ENCODE measurements at places on chromosomes 4 and X.
A peak's percentile ranks its signal among the peaks of the same experiment; 100 is the strongest.

GRCh38 chrX:39170464-39170863, 369.2 kb downstream of the MID1IP1 start:
- DNase-seq, result no peak

- no peak for DNase-seq
Measured at GRCh38 chr4:56668267-56668666, 12.8 kb downstream of the HOPX start.

DNA sequence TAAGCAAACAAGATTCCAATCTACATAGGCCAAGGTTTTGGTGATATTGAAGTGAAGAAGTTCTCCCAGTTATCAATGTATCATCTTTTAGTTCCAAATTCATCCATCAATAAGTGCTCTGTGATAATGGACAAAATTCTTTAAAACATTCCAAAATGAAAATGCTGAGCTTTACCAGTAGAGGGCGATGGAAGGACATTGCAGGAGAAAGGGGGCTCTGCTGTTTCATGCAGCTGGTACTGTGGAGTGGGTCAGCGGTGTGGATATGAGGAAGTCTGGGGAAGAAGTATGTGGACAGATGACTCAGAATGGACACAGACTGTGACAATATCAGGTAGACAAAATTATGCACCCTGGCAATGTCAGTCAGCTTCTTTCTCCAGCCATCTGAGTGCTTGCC, 46.6 kb upstream of the HS6ST2 start:
- peak; percentile 4 for DNase-seq

DNA sequence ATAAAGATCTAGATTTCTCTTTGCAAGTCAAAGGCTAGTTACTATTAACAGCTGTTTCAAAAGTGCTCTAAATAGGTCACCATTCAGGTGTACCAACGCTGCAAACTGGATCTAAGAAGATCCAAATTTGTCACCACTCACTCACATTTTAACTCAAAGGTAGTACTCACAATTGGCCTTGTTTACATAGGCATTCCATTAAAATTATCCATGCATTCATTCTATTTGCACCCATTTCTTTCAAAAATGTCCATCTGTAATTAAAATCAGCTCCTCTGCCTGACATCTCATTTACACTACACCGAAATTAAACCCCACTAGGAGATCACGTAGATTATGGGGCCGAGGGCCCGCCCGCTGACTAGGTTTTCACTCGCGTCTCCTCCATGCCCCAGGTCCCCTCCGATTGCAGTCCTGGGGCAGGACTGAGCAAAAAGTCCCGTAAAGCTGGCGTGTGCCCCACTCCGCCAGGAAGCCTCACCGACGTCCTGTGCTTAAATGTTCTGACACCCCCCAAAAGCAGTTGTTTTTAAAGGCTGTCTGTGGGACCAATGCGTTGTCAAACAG, 1.3 kb upstream of the ING2 start:
- no peak for DNase-seq

GRCh38 chr4:138669479-138670315, 345.9 kb upstream of the NOCT start:
- DNase-seq, result peak; percentile 98

- DNase-seq, result peak; percentile 1
Measured at GRCh38 chr4:44927399-44928380, 201.3 kb upstream of the GNPDA2 start.

GRCh38 chrX:139720979-139721378, 13.0 kb upstream of the MCF2 start:
- DNase-seq, result no peak

DNA sequence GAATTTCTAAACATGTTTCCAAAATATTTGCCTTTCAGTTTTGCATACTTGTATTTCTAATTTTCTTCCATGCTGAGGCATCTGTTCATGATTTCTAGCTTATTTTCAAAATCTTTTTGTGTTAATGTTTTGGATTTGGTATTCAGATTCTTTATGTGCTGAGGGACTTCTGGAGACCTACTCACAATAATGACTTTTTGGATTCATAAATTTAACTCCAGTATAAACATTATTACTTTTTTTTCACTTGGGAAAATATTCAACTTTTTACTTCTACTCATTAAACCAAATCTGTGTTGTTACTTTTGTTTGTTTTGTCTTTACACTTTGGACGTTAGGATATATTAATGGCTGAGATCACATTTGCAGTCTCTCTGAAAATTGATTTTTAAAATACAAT, 183.7 kb downstream of the TENM3 start:
- no peak for DNase-seq

DNA sequence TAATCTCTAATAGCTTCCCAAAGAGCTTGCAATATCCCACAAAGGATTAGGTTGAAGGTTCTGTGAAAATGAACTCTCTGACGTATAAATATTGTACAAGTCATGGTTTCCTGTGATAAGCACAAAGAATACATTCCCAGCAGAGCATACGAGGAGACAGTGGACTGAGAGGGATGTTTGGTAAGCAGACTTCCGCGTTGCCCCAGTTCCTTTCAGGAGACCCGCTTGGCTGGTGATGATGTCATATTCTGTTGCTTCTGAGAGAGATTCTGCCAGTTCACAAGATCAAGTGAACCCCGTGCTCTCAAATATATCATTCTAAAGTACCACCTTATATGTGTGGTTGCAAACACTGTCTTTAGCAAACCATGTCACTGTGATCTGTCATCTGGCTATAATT, 323.9 kb upstream of the CASK start:
- DNase-seq, result peak; percentile 10

DNA sequence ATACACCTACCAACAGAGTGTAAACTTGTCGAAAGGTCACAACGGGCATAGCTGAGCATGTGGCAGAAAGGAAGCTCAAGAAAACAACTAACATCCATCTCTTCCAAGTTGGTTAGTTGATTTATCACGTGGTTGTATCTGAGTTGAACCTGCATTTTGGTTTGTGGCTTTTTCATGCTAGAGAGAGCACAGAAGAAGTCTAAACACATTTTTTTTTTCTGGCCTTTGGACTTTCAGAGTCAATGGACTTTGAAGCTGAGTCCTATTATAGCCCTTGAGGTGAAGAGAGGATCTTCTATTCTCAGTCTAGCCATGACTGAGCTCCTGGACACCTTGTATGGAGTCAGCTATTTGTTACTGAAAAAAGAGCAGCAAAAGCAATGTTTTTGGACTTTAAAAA, 150.6 kb upstream of the TRPC5 start:
- no peak for DNase-seq

- no peak for DNase-seq
Measured at GRCh38 chrX:69539437-69539836, 35.3 kb downstream of the NALF2 start.

DNA sequence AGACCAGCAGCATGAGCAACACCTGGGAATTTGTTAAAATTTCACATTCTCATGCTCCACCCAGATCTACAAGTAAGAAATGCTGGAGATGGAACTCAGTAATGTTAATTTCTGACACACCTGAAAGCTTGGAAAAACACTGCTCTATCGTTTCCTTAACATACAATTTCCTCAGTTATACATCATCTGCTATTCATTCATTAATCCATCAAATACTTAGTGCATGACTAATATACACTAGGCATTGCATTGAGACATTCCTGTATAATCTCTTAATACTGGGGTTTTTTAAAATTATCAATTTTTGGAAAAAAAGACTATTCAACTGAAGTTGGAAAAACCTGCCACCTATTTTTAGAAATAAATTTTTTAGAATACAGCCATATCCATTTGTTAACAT, 106.1 kb downstream of the CHM start:
- no peak for DNase-seq

DNA sequence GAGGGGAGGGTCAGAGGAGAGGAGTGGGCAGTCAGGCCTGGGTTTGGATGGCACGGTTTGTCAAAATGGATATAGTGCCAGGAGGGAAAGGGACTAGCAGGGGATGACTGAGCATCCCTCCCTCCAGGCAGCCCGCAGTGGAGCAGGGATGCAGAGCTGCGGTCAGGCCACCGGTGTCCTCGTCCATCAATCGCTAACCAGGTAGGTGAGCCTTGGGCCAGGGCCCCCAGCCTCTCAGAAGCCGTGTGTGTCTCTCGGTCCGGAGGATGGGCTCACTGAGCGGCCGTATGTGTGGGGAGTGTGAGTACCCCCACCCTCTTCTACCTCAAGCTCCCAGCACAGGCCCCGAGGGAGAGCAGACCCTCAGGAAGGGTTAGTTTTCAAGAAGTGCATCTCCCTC, 538 bp upstream of the CYTL1 start:
- DNase-seq, result no peak

DNA sequence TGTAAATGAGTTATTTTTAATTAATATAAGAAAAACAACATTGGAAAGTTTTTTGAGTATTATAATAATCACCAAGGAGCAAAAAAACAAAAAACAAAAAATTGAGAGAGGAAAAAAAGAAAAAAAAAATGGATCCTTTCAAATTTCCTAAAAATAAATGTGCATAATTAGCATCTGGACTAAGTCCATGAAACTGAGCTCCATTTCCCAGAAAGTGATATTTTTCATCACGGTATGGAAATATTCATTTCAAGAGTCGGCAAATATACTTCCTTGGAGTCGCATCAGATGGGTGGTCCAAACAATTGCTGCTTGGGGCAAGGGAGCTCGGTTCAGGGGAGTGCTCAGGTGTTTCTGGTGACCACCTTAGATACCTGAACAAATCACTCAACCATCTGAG, 305.1 kb downstream of the LDB2 start:
- DNase-seq, result no peak

DNA sequence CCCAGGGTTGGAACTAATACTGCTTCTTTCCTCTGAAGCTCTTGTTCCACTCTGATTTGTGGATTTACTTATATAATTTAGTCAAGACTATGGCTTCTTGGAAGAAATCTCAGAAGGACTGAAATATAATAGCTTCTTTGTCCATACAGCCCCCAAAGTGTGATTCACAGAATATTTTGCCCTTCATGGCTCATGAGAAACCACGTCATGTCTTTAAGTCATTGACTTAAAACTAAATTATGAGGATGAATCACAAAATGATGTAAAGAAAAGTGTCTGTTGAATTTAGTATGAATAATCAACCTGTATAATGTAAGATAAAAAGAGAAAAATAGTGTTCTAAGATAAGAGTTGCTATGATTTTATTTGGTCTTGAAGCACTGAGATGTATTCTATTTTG, 43.3 kb upstream of the AGA start:
- peak; percentile 92 for DNase-seq

DNA sequence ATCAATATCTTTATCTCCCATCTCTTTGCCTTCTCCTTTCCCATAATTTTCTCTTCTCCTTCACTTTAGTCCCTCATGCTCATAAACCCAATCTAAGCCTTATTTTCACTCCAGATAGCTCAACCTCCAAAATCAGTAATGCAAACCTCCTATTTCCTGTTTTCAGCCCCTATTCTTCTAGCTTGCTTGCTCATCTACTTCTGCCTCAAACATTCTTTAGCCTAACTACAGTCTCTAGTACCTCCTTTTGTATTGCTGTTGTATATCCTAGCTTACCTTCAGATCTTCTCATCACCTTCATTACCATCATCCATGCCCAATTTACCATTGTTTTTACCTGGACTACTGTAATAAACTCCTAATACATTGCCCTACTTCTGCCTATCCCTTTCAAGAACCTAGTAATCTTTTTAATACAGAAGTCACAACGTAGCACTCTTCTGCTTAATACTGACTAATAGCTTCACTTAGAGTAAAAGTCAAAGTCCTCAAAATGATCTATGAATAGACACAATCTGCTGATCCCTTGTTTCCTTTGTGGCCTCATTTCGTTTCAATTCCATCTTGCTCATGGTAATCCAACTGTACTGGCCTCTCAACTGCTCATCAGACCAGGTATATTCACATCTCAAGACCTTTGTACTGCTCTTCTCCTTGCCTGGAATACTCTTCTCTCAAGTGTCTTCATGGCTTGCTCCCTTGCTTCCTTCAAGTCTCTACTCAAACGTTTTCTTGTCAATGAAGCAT, 123.4 kb downstream of the FAM13A start:
- no peak for DNase-seq

- no peak for DNase-seq
Measured at GRCh38 chr4:29336861-29337260, 1383.3 kb upstream of the PCDH7 start.

DNA sequence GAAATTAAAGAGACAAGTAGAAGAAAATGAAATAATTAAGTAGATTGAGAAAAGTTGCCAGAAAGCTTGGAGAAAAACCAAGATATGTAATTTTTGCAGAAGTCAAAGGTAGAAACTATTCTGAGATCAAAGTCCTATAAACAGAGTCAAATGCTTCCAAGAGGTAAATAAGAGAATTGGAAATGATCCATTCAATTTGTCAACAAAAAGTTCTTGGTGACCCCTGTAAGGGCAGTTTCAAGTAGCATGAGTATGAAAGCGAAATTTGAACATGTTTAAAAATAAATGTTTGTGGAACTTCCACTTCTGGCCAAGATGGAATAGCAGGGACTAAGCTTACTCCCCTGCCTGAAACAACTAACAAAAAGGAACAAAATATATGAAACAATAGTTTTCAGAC, 562.0 kb downstream of the SMARCA1 start:
- DNase-seq, result no peak

DNA sequence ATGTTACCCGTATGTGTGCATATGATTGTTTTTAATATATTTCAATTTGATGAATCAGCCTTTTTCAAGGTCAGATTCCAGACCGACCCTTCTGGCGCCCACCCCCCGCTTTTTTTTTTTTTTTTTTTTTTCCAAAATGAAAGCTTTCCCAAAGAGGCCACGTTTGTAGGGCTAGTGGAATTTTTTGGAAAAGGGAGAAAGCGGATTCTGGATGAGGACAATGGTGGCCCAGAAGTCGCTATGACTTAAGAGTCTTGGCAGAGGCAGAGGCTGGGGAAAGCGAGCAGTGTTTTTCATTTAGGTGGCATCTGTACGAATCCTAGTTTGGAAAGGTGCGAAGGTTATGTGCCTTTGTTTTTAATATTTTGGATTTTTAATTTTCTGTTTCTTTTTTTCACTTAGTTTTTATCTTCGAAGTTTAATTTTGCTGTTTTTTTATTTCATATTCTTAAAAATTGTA, 14.6 kb downstream of the NDUFB11 start:
- no peak for DNase-seq

GRCh38 chr4:153114771-153115321, 89.4 kb upstream of the TRIM2 start:
- DNase-seq, result peak; percentile 86

DNA sequence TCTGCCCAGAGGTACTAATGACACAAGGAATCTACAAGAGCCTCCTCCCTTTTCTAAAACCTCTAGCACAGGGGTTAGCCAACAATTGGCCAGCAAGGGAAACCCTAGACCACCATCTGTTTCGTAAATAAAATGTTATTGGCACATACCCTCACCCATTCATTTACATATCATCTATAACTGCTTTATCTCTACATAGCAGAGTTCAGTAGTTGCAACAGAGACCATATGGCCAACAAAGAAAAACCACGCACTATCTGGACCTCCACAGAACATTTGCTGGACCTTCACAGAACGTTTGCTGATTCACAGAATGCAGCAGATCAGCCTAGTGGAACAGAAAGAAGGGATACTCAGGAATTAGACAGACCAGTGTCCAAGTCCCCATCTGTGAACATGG, 9.4 kb downstream of the SLC2A9 start:
- DNase-seq, result no peak

Data from astrocyte (in vitro differentiated cells and primary cell).